ENCODE measurements at places on chromosomes 11 and 22.

- DNase-seq: no peak
Measured at GRCh38 chr11:36403661-36404060, 106.4 kb downstream of the TRAF6 start.

DNA sequence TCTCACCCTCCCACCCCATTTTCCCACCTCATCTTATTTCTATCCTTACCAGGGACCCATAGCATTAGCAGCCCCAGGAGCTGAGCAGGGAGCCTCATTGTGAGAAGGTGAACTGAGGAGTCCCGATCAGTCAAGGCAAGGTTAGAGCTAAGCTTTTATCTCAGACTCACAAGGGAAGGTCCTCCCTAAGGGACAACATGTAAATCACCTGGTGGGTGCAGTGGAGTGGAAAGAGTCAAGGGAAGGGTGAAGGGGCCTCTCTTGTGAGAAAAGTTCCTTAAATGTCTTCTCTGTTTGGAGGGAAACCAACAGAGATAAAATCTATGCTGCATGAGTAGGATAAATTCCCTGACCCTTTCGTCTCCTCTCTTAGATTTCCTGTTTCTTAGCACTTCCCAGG, 85.9 kb downstream of the GAB4 start:
- no peak for DNase-seq

GRCh38 chr22:47586038-47586437, 823.6 kb downstream of the TBC1D22A start:
- DNase-seq: no peak

DNA sequence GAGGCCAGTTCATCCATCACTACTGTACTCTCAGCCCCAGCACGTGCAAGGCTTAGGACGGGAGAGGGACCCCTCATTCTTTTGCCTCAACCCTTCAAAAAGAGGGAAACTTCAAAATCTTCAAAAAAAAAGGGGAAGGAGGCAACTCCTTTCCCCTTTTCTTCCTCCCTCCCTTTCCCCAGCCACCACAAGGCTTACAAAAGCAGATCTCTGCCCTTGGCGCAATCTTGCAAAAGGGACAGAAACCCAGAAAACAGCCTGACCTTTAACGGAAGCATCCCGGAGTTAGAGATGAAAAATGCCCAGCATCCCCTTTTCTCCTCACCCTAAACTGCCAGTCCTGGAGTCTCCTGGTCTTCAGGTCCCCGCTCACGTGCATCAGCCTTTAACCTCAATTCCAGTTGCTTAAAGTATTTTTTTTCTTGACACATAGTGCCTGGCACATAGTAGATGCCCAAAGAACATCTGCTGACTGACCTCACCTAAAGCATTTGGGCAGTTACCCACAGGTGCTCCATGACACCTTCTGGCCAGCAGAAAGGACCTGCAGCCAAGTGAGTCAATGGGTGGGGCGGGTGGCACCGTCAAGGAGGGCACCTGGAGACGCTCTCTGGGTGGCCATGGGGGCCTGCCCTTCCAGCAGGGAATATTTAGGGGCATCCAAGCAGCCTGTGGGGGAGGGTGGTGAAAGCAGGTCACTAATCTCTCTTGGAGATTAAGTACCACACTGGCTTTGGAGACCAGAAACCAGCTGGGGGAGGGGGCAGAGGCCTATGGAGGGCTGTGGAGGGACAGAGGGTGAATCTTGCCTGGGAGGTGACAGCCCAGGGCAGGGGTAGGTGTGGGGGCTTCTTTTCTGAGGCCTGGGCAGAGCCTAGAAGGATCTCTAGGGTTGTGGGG, 16.3 kb downstream of the NECTIN1 start:
- DNase-seq: no peak

DNA sequence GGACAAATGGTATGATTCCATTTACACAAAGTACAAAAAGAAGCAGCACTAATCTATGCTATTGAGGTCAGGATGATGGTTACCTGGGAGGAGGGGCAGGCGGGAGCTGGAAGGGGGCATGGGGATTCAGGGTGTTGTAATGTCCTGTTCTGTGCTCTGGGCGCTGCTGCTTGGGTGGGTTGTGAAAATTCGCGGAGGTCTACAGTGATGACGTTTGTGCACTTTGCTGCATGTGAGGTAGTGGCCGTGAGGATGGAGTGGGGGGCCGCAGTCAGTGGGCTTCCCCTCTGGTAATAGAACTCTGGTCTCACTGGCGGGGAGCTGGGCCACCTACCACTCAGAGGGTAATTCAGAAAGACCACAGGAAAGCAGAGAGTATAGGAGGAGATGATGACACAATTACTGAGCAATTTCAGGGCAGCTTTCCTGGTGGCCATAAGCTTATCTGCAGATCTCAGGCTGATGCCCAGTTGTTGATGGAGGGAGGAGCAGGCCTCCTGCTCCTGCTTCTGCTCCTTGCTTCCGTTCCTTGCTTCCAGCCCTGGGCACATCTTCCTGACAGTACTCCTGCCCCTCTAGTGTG, 121.5 kb downstream of the CEP164 start:
- DNase-seq: no peak

GRCh38 chr11:107590460-107591377, at the start of gene ELMOD1:
TSS of gene ELMOD1 (plus strand) at chr11:107591147. CDS start at chr11:107618190, 27,043 bp downstream.
- DNase-seq: no peak

Measured in putamen (tissue), 1 donor.